ENCODE measurements at places on chromosomes 2 and 18.

DNA sequence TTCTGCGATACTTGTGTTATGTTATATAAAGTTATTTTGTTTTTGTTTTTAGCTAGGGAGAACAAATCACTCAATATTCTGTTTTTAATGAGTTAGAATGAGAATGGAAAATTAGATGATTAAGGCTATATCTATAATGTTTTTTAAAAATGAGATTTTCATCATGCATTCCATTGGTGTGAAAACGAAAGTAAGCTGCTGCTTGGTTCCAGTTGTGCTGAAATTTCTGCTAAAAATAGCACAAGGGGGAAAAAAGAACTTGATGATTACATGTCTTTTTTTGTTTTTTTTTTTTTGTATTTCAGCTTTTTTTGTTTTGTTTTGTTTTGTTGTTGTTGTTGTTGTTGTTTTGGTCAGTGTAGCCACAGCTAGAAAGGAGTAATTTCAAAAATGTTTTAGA, 242.6 kb upstream of the KCNJ3 start:
- DNase-seq = no peak

DNA sequence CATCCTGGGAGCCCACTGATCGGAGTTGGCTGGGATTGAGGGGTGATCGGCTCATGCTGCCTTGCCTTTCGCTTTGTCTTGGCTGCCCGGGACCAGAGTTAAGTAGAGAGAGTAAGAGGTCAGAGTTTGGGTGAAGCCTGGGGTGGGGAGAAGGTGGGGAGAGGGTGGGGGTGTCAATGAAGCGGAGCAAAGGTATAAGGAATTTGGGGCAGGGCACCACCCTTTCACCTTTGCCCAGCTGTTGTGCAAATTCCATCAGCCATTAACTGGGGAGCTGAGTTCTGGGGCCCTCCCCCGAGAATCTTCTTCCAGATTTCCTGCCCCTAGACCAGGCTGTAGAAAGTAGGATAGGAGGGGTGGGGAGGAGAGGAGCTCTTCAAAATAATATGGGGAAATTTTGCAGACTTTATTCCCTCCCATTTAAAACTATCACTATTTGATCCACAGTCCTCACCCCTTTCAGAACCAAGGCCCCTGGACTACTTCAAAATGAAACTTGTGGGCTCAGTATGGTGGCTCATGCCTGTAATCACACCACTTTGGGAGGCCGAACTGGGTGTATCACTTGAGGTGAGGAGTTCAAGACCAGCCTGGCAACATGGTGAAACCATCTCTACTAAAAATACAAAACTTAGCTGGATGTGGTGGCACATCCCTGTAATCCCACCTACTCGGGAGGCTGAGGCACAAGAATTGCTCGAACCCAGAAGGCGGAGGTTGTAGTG, at the start of gene SLC23A3:
Gene SLC23A3, minus strand, starts transcription at position 100 of the 725 bp plus-strand sequence. Its CDS starts 45 bp downstream, at position 55.
- no peak for DNase-seq

DNA sequence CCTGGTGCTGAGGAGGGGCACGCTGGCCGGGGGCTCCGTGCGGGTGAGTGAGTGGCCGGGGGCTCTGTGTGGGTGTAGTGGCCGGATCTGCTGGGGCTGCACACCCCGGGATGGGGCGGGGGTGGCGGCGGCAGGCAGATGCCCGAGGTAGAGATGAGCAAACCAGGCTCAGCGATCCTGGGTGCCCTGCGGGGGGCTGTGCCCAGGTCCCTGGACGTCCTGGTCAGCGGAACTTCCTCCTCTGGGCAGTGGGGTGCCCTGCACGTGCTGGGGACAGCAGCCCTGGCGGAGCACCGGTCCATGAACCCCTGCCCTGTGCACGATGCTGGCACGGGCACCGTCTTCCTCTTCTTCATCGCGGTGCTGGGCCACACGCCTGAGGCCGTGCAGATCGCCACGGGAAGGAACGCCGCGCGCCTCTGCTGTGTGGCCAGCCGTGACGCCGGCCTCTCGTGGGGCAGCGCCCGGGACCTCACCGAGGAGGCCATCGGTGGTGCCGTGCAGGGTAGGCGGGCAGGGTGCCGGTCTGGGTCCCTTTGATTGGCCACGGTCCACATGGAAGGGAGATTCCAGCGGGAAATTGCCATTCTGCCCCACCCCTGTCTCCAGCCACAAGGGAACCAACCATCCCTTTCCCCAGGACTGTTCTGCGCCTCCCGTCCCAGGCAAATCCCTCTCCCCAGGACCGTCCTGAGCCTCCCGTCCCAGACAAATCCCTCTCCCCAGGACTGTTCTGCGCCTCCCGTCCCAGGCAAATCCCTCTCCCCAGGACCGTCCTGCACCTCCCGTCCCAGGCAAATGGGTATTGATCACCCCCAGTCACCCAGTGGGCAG, 5.9 kb downstream of the NEU4 start:
- no peak for DNase-seq

DNA sequence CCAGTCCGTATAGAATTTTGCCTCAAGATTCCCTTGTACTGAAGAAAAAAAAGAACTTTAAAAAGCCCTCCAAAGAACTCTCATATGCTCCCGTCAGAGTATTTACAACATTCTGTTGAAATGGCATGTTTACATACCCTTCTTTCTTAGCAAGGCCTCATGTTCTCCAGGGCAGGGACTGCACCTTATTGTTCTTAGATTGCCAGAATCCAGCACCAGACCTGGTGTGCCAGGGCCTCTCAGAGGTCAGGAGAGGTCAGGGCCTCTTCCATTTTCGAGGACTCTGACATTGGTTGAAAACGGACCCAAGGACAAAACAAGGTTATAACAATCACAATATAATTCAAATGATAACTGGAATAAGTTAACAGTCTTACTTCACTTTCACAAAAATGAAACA, 78.2 kb downstream of the TNP1 start:
- DNase-seq = no peak

DNA sequence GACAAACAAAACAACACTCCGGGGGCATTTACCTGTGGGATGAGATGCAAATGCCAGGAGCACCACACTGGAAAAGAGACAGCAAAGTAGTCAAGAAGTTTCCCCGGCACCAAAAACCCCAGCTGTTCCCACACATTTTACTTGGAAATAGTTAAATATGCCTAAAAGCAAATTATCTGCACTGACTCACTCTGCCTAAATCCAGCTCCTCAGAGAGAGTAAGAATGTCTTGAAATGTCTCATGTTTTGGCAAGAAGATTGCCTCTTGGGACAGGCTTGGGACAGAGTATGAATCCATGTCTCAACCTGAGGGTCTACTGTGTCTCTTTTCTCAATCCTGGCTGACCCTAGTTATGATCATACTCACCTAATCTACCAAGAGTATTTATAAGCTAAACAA, 87.5 kb upstream of the RIOK3 start:
- DNase-seq = no peak

- no peak for DNase-seq
Observed at GRCh38 chr2:86482034-86482433, 40.9 kb downstream of the KDM3A start.

GRCh38 chr18:2642771-2643170, 12.8 kb upstream of the SMCHD1 start:
- no peak for DNase-seq

DNA sequence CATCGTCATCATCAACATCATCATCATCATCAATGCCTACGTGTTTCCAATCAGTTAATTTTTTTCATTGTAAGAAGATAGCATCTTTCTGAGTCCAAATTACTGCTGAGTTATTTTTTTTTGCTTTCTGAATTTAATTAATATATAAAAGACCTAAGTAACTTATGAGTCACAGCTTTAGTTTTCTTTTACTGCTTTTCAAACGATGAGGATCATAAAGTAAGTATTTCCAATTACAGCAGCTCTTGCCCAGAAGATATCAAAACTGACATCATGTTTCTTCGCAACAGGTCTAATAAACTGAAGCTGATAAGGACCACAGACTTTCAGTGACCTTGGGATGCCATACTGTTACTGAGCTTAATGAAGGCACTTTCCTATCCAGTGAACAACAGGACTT, 442.2 kb downstream of the DSEL start:
- no peak for DNase-seq

Data from esophagus squamous epithelium (tissue), 5 donors.